Prostate gland (tissue), 2 donors: ENCODE measurements at places on chromosomes 1 and 21.

DNA sequence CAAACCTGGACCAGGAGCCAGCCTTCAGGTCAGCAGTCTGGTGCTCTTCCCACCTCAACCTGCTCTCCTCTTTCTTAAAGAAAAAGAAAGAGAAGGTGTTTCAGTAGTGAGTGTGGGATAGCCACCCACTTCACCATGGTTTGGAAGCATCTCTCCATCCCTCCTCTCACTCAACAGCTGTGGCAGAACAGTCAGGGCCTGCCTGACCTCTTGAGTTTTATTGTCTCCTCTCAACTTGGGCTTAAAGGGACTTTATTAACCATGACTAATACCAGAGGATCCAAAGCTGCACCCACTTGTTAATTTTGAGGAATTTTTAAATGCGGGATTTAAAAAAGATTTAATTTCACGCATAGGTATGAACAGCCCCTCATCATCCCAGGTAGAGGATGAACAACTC, 570 bp upstream of the VASH2 start:
- H3K4me3 ChIP-seq, result peak overlapping the region; percentile 41
- no peaks in the 10 kb centered on the region for H3K36me3 ChIP-seq
- no peak for DNase-seq
- H3K27me3 ChIP-seq, result no peaks in the 10 kb centered on the region
- no peak overlapping the region for H3K27ac ChIP-seq

DNA sequence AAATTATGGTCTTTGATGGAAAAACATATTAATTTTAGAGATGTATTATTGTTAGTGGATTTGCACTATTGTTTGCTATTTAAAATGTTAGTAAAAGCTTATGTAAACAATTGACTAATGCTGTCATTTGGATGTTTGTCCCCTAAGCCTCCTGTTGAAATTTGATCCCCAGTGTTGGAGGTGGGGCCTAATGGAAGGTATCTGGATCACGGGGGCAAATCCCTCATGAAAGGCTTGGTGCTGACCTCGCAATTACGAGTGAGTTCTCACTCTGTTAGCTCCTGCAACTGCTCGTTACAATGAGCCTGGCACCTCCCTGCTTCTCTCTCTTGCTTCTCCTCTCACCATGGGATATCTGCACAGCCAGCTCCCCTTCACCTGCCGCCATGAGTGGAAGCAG, 14.3 kb downstream of the TMEM35B start:
- no peaks in the 10 kb centered on the region for H3K36me3 ChIP-seq
- H3K4me3 ChIP-seq, result no peak overlapping the region
- H3K4me1 ChIP-seq, result no peaks in the 10 kb centered on the region
- DNase-seq, result no peak
- no peak overlapping the region for H3K27ac ChIP-seq

GRCh38 chr1:235206533-235207208, 45.6 kb upstream of the RBM34 start:
- no peak overlapping the region for H3K4me3 ChIP-seq
- no peaks in the 10 kb centered on the region for H3K4me1 ChIP-seq
- DNase-seq, result no peak
- H3K36me3 ChIP-seq, result no peaks in the 10 kb centered on the region

DNA sequence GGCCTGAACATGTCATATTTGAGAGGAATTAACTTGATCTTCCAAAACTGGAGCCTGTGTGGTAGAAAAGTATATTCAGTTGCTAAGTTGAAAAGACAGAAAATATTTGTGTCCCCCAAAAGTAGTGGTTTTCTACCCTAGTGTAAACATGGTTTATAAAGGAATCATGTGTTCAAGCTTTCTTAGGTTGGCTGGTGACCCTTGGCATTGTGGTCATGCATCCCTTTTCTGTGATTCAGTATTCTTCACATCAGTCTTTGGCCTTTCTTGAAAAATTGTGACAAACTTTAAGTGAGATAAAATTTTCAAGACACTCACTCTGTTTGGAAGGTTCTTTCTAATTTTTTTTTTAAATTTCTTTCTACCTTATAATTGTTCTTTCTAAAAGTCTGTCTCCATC, 193.2 kb downstream of the DHRS3 start:
- no peaks in the 10 kb centered on the region for H3K36me3 ChIP-seq
- H3K4me3 ChIP-seq, result no peak overlapping the region
- H3K27ac ChIP-seq, result no peak overlapping the region
- H3K4me1 ChIP-seq, result no peaks in the 10 kb centered on the region

GRCh38 chr1:52588535-52588934, 13.6 kb upstream of the GPX7 start:
- no peak overlapping the region for H3K4me3 ChIP-seq
- H3K4me1 ChIP-seq, result no peaks in the 10 kb centered on the region
- DNase-seq, result no peak
- no peaks in the 10 kb centered on the region for H3K36me3 ChIP-seq
- H3K27ac ChIP-seq, result no peak overlapping the region

GRCh38 chr1:168977618-168978017, 128.9 kb upstream of the ATP1B1 start:
- no peak overlapping the region for H3K27ac ChIP-seq
- no peaks in the 10 kb centered on the region for H3K27me3 ChIP-seq
- no peaks in the 10 kb centered on the region for H3K4me1 ChIP-seq
- H3K4me3 ChIP-seq, result no peak overlapping the region
- H3K36me3 ChIP-seq, result no peaks in the 10 kb centered on the region

- H3K27ac ChIP-seq, result no peak overlapping the region
- H3K4me1 ChIP-seq, result no peaks in the 10 kb centered on the region
- H3K4me3 ChIP-seq, result no peak overlapping the region
- no peaks in the 10 kb centered on the region for H3K27me3 ChIP-seq
- no peaks in the 10 kb centered on the region for H3K36me3 ChIP-seq
Measured at GRCh38 chr1:232596666-232597303, 33.1 kb downstream of the SIPA1L2 start.

- no peak overlapping the region for H3K4me3 ChIP-seq
- no peak overlapping the region for H3K27ac ChIP-seq
- H3K4me1 ChIP-seq, result peaks cover 2% of the 10 kb centered on the region
- no peak for DNase-seq
- H3K27me3 ChIP-seq, result no peaks in the 10 kb centered on the region
- no peaks in the 10 kb centered on the region for H3K36me3 ChIP-seq
Measured at GRCh38 chr1:97758541-97759057, 162.2 kb downstream of the DPYD start.

DNA sequence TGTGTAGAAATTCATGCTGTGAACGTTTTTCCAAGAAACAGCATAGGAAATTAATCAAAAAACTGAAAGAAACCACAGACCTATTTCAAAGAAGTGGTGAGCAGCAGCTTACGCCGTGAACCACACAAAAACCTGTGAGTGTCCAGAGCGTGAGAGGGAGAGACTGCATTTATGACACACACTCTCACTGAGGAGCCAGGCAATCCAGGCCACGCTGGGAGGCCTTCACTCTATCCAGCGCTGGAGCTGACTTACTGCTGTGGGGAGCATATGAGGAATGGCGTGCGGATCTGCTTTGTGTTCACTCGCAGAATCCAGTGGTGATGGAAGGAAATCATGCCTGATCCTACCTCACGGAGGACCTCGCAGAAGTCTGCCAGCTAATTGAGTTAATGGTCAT, 12.7 kb downstream of the ADAMTS1 start:
- H3K36me3 ChIP-seq, result no peaks in the 10 kb centered on the region
- H3K4me1 ChIP-seq, result no peaks in the 10 kb centered on the region
- H3K27ac ChIP-seq, result no peak overlapping the region
- DNase-seq, result no peak
- no peak overlapping the region for H3K4me3 ChIP-seq

DNA sequence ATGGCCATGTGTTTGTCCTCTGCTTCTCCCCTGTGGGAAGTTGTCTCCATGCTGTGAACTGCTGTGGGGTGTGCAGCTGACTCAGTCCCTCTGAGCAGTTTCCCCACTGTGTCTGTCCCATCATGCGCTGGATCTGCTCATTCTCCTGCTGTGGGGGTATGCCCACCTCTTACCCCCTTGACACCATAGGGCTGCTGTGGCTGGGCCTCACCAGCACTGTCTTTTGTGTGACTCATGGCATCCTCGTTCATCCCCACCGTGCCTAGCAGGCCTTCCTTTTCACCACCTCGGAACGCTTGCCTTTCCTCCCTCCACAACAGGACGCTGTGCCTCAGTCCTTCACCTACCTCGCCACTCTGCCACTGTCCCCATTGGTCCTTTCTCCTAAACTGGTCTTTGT, 27.3 kb downstream of the VANGL2 start:
- no peak overlapping the region for H3K4me3 ChIP-seq
- H3K4me1 ChIP-seq, result peaks cover 2% of the 10 kb centered on the region
- DNase-seq, result no peak
- H3K27ac ChIP-seq, result no peak overlapping the region
- peaks cover 4% of the 10 kb centered on the region for H3K36me3 ChIP-seq
